ENCODE measurements at places on chromosomes 7 and 10.
A peak's percentile ranks its signal among the peaks of the same experiment; 100 is the strongest.

DNA sequence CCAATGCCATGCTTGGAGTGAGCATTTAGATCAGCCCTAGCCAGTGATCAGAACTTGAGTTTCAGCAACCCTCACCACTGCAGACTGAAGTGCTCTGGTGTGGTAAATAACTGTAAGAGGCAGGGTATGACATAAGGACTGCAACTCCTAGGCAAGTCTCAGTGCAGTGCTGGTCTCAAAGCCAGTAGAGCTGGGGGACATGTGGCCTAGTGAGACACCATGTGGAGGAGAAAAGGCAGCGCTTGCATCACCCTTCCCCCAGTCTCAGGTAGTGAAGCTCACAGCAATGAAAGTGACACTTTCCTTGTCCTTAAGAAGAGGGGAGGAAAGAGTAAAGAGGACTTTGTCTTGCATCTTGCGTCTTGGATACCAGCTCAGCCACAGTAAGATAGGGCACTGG, 386.8 kb upstream of the POT1 start:
- peak; percentile 33 for DNase-seq

GRCh38 chr7:2162959-2163358, 69.8 kb downstream of the MAD1L1 start:
- DNase-seq, result no peak

DNA sequence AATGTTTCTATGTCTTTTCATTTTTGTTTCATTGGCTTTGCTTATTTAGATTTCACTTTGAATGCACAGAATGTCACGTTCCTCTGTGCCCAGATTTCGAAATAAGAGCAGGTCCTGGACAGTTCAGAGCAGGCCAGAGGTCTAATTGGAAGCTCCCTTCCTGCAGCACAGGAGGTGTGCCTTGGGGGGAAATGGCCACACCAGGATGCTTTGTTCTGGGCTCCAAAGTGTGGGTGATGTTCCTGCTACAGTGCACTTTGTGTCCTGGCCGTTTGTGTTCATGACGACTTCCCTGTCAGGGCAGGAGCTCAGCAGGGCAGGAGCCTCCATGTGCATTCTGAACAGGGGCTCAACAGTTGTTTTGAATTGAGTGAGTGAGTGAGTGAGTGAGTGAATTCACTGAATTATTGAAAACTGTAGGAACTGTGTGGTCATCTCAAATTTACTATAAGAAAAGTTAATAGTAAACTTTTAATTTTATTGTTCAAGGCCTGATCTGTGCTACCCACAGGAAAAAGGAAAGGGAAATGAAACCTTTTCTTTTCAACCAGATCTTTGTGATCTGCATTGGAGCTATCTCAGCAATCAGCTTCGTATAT, 109.5 kb upstream of the GJD4 start:
- no peak for DNase-seq

DNA sequence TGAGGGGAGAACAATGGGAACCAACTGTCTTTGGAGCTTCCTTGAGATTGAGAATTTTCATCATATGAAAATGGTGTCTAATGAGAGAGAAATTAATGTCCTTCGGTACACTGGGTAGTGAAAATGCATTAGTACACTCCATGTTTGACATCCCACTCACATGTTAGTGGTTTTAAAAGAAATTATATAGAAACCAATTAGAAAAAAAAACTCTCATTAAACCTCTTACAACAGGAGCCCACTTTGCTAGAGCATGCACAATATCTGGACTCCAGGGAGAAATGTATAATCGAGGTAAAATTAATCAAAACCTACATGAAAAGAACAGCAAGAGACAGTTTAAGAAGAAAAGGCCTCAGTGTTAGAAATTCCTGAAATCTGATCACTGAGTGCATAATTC, 79.2 kb upstream of the KCNIP2 start:
- DNase-seq, result no peak

GRCh38 chr10:125153703-125154490, 6.5 kb downstream of the CTBP2 start:
- DNase-seq, result no peak

DNA sequence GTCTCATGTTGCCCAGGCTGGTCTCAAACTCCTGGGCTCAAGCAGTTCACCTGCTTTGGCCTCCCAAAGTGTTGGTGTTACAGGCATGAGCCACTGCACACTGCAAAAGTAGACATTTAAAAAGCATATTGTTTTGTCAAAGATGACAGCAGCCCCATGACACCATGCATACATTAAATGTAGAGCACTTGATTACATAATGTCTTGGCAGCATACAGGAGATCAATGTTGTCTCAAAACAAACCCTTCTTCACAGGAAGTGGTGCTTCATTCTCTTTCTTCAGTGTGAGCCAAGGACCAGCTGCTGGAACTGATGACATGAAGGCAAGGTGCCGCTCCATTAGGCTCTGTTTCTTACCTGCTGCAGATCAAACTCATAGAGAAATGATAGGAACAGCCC, 218.4 kb downstream of the KLF6 start:
- no peak for DNase-seq
